ENCODE measurements at places on chromosomes 12 and 14.

GRCh38 chr12:58847901-58848600 is 72.3 kb downstream of the LRIG3 start:
- no peak for DNase-seq

DNA sequence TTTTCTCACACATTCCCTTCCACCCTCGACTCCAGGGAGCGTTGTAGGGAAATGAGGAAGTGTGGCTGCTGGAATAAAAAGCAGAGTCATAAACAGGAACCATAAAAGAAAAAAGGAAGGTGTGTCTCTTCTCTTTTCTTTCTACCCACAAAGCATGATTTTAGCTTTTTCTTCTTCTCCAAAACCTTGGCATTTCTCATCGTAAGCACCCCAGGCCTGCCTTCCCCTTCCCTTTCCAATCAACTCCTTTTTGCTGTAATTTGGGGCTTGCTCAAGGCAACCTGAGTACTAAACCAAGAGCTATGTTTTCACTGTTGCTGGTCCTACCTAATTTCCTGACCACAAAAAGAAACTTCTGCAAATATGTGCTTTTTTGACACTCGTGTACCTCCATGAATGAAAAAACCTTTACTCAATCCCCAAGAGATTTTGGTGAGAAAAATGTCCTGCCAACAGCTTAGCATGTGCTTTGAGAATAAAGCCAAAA is 9.2 kb downstream of the PLBD1 start:
- no peak for DNase-seq

- DNase-seq, result peak; percentile 91
These were observed at the start of gene SFSWAP for GRCh38 chr12:131710464-131711457. TSS of gene SFSWAP (plus strand) at chr12:131711090. CDS start at chr12:131711230, 140 bp downstream.

DNA sequence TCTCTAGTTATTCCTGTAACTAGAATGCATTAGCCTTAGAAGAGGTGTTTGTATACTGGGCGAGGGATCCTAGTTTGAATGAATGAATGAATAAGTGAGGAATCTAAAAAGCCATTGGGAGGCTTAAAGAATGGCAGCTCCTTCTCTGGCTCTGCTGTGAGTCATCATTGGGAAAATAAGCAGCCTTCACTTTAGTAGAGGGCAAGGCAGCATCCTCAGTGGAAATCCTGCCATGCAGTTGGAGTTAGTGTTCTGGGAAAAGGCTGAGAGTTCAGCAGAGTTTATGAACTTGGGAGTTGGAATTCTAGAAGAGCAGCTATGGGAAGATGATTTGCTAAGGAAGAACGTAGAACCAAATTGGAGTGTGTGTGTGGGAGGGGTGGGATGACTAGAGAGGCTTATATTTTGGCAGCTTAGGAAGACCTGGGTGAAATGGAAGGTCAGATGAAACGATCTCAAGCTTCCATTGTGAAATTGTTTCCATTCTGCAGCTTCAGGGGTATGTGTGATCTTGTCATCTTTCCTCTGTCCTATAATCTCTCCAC is 120.8 kb downstream of the PTCSC3 start:
- no peak for DNase-seq

DNA sequence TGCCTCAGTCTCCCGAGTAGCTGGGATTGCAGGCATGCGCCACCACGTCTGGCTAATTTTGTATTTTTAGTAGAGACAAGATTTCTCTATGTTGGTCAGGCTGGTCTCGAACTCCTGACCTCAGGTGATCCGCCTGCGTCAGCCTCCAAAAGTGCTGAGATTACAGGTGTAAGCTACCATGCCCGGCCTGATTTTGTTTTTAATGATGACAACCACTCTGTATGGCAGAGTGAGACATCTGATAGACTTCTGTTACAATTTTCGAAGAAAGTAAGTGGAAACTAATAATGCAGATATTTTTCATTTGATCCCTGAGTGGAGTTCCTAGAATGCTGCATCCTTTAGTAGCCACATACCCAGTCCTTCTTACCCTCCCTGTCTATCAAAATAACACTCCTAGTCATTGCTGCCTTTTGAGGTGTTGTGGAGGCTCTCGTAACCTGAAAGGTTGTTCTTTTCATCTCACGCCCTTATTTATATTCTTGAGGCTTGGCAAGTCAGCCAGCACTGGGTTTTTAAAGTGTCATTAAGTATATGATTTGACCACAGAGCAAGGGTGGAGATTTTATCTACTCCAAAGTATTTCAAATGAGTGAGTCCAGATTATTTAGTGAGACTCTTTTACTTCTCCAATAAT is 5.9 kb upstream of the EID3 start:
- no peak for DNase-seq

DNA sequence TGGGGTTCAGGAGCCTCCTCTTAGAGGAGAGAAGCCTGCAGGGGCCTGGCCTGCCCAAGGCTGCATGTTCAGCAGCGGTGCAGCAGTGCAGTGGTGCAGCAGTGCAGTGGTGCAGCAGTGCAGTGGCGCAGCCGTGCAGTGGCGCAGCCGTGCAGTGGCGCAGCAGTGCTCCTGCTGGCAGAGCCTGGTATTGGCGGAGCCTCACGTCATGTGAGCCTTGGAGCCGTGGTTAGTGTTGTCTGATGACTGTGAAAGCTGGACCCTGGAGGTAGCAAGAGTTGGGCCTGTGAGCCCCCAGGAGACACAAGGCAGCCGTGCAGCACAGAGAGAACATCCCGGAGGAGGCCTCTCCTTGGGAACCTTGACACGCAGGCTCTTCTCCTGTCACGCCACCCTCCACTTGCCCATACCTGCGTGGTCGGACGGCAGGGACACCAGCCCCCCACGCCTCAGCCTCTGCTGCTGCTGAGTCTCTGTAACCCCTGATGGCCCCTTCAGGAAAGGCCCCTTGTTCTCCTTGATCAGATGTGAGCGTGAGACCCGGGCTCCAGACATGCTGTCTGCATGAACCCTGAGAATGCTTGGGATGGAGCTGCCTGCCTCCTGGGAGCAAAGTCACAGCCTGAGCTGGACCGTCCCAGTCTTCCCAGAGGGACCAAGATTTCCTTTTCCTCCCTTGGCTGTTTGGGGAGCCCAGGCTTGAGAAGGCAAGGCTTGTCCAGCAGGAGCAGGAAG is 193.7 kb downstream of the KIF26A start:
- DNase-seq, result no peak

GRCh38 chr14:34874386-34875030 is 652 bp downstream of the BAZ1A start:
- DNase-seq, result peak; percentile 86

GRCh38 chr14:85428926-85429325 is 101.0 kb upstream of the FLRT2 start:
- DNase-seq, result no peak

DNA sequence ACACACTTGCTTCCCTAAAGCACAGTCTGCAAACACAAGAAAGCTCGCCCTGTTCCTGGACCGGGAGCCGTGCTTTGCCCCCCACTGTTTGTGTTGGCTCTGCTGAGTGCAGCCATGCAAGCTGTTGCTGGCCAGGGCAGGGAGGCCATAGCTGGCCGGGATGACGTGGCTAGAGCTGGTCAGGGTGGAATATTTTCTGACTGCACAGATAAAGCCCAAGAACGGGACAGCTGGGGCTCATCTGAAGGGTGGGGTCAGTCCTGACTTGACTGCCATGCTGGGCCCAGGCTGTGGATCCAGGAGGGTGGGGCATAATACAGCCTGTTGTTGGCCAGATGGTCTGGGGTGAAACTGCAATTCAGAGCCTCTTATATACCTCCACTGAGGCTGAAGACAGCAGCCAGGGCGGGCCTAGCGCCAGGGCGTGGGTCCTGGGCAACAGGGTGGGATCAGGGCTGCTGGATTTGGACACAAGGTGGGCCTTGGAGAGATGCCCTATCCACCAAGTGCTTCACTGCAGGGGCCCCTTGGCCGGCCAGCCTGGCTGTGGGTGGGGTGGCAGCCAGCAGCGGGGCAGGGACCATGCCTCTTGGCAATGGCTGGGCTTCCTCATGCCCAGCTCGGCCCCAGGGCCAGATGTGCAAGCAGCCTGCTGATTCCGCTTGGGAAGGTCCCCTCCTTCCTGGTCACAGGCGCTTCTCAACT is 14.8 kb downstream of the KMT5A start:
- peak; percentile 69 for DNase-seq

Data from Right ventricle myocardium inferior (tissue), 1 donor.